Psoas muscle (tissue), 8 donors: ENCODE measurements at places on chromosomes 12 and 14. TPM values are rescaled to one million over a fixed set of nuclear protein-coding genes. Genes with fewer than 3 reads are reported as not detected.

Gene SIX6
- total RNA-seq, result 0.22 TPM

Gene CYP27B1
- 0.42 TPM for total RNA-seq

Gene PLEKHG3
- 8.2 TPM for total RNA-seq

Gene CFAP73
- not detected for total RNA-seq

Gene PRB2
- total RNA-seq, result not detected

Gene HOXC4
- 2.7 TPM for total RNA-seq

Gene GRIP1
- 1.6 TPM for total RNA-seq

Gene OR6S1
- not detected for total RNA-seq

Gene BMP4
- 6.3 TPM for total RNA-seq

Gene RIPK3
- 1.1 TPM for total RNA-seq

Gene CLEC4D
- total RNA-seq, result not detected

Gene SYNDIG1L
- total RNA-seq, result not detected

Gene LIN52
- total RNA-seq, result 6.5 TPM

Gene POLE2
- 0.96 TPM for total RNA-seq

Gene AICDA
- total RNA-seq, result not detected

Gene LHX5
- total RNA-seq, result not detected

Gene MRPL52
- total RNA-seq, result 88.6 TPM
